Fibroblast of the aortic adventitia (primary cell): ENCODE measurements at places on chromosomes 4 and X. TPM values are rescaled to one million over a fixed set of nuclear protein-coding genes. Genes with fewer than 3 reads are reported as not detected.

GRCh38 chr4:37452952-37453280, 208.4 kb downstream of the NWD2 start:
- peak; percentile 65 for DNase-seq

DNA sequence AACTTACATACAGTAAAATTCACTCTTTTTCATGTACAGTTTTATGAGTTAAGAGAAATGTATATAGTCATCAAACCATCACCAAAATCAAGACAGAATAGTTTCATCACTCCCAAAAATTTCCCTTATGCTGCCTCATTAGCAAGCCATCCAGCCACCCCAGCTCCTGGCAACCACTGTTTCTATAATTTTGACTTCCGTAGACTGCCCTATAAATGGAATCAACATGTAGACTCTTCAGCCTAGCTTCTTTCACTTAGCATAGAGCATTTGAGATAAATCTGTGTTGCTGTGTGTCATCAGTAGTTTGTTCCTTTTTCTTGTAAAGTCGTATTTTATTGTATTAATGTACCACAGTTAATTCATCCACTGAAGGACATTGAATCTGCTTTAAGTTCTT, 23.2 kb downstream of the HDX start:
- DNase-seq = no peak

GRCh38 chr4:55087009-55087912, 38.1 kb downstream of the KDR start:
- no peak for DNase-seq

DNA sequence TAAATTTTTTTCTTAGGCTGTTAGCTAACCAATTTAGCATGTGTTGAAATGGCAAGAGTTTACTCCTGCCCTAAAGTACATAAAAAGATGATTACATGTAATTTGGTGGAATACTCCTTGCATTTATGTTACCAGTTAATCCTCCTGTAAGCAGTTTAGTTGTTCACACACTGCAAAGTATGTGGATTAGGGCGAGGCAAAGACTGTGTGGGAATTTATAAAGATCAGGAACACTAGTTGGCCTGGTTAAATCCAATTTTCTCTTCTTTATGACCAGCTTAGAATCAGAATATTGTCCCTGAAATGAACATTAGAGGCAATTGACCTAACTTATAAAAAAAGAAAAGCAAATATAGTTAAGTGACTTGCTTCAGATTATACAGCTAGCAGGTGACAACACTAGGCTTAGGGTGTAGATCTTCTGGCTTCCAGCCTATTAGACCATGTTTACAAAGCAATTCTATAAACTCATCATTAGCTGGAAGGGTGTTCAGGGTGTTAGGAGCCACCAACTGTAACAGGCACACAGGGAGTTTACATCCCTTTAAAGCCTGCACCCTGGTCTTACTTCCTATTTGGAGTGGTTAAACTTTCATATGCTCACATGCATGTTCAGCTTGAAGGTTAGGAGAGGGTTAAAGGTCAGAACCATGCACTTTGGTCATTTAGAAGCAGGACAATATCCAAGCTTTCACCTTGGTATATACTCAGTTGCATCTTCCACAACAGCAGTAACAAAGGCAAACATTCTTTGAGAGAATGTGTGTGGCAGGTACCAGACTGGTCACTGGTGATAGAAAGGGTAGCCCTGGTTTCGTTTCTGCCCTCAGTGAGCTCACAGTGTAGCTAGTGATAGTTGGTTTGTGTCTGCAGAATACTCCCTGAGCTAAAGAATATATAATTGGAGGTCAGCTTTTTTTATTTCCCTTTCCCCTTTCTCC, 72.6 kb downstream of the GC start:
- DNase-seq = no peak

DNA sequence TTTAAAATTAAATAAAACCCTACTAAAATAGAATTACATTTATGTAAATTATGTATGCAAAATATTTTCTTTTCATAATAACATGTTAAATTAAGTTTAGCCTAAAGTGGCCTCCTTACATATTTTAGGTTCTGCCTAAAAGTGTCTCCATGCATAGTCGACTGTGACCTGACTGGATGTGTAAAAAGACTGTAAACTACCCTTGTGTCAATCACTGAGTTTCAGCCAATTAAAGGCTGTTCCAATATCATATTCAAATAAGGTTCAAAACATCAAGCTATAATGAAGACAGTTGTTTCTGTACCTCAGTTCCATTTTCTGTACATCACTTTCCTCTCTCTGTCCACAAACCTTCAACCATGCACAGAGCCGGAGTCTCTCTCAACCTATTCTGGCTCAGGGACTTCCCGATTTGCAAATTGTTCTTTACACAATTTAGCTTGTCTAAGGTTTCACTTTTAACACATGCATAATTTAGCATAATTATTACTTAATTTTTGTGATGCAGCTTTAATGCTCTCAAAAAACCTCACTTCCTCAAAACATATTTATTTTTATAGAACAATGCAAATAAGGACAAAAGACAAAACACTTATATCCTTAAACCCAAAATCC, 60.1 kb downstream of the SH3RF1 start:
- no peak for DNase-seq

XK gene
- total RNA-seq = 0.09 TPM in 1 of 2 replicates, not detected in the other

GRCh38 chr4:157896726-157897125, 276.1 kb downstream of the GASK1B start:
- no peak for DNase-seq

DNA sequence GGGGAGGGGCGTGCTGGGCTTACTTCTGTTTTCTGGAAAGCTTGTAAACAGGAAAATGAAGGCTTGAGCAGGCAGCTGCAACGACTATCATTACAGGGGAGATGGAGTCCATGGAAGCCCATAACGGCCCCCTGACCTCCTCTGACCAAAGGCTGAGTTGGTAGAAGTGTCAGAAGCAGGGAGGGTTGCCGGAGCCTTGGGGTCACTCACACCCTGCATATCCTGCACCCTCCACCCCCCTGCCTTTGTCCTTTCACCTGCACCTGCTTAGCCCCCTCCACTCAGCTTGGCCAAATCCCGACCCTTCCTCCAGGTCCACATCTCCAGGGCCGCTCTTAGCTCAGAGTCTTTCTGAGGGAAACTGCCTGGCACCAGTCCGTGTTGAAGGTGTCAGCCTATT, 12.5 kb upstream of the MSX1 start:
- no peak for DNase-seq
